ENCODE measurements at places on chromosomes 5 and 9.

DNA sequence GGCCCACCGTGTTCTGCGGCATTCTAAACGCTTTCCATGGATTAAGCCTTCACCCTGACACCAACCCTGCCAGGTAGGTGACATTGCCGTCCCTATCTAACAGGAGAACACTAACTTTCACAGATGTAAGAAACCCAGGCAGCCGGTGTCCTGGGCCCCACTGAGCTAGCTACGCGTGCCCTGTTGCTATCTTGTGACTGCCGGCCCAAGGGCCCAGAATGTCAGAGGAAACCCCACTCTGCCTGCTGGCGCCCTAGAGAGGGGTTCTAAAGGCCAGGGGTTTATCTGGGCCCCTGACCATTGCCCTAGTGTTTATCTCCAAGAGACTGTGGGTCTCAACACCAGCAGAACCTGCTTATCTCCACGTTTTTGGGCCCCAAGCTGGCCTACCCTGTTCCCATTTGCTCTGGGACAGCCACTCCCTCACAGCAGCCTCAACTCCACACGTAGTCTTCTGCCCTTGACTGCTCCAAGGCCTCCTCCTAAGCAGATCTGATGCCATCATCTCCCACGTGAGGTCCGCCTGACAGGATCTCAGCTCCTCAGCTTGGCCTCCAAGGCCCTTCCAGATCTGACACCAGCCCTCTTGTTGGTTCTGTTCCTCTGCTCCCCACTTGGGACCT, 18.1 kb upstream of the ZBTB34 start:
- DNase-seq, result no peak

DNA sequence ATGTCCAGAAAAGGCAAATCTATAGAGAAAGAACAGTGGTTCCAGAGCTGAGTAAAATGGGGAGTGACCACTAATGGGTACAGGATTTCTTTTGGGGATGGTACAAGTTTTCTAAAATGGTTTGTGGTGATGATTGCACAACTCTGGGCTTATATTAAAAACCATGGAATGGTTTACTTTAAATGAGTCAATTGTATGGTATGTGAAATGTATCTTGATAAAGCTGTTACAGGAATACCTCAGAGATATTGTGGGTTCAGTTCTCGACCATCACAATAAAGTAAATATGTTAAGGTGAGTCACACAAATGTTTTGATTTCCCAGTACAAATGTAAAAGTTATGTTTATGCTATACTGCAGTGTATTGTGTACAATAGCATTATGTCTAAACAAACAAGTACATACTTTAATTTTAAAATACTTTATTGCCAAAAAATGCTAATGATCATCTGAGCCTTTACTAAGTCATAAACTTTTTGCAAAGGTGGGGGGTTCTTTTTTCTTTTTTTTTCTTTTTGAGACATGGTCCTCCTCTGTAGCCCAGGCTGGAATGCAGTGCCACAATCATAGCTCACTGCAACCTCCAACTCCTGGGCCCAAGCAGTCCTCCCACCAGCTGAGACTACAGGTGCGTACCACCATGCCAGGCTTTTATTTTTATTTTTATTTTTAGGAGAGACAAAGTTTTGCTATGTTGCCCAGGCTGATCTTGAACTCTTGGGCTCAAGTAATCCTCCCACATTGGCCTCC, 65.9 kb downstream of the SHOC1 start:
- no peak for DNase-seq

DNA sequence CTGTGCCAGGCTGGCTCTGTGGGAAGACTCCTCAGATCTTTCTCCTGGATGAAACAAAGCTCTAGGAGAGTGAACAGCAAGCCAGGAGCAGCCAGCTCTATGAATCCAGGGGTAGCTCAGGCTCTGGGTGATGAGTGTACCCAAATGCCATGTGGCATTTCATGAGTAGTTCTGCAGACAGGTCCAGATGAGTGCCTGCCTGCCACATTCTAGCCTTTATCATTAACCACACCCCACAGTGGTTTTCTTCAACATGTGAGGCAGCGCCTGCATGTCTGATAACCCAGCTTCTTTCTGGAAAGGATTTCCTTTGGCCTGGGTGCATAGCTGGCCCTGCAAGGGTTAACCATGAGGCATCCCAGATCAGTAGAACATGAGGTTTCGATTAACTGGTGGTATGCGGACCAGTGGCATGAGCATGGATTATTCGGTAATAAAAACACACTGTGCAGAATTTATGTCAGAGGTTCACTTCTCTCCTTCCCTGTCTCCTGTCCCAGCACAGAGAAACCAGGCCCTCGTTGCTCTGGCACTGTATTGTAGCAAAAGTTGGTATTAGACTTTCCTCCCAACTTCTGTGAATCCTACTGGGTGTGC, 381.9 kb upstream of the ZNF462 start:
- DNase-seq, result no peak

DNA sequence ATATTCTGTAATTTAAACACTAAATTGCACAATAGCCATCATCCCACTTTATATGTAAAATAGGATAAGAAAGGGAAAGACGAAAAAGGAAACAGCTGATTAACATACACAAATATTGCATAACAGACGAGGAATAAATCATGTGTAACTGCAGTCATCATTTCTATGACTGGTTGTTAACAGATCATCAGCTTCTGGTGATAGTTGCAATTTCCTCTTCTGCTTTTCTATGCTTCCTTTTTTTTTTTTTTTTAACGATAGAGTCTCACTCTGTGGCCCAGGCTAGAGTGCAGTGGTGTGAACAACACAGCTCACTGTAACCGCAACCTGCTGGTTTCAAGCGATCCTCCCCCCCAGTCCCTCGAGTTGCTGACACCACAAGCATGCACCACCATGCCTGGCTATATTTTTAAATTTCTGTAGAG, 22.5 kb upstream of the JAKMIP2 start:
- no peak for DNase-seq

DNA sequence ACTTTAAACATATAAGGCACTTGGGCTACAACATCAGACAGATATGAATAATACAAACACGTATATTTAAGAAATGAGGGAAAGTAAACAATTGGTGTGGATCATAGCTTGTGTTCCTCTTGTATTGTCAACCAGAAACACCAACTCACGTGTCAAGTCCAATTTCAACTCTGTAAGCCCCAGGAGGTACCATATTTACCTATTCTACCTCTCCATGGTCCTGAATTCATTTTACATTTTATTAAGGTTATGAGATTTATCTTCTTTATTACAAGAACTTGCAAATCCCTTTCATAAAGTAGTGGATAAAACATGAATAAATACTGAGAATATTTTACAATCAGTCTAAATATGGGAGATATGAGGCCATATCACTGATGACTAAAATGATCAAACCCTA, 501.6 kb downstream of the MAT2B start:
- no peak for DNase-seq

GRCh38 chr5:147965715-147966114, 59.4 kb upstream of the C5orf46 start:
- no peak for DNase-seq

DNA sequence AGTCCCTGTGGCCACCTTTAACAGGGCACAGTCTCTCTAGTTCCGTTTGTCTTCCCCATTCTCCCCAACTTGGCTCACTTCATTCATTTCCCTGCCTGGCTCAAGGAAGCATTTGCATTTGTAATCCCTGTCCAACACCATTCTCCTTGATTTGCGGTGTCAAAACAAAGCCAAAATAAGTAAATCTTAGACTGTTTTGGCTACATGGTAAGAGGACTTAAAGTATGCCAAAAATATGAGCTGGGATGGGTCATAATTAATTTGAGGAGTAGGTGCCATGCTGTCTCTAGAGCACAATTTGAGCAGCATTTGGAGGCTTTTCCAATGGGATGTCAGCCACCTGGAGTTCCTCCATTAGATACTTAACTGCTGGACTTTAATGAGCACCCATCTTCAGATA, 3.7 kb upstream of the GRIA1 start:
- no peak for DNase-seq

GRCh38 chr5:73883646-73884045, 257.6 kb downstream of the ARHGEF28 start:
- no peak for DNase-seq

- DNase-seq, result no peak
These were observed 129.7 kb upstream of the TMEM161B start for GRCh38 chr5:88398316-88398715.

GRCh38 chr5:126693806-126694205, 83.1 kb upstream of the LMNB1 start:
- no peak for DNase-seq

DNA sequence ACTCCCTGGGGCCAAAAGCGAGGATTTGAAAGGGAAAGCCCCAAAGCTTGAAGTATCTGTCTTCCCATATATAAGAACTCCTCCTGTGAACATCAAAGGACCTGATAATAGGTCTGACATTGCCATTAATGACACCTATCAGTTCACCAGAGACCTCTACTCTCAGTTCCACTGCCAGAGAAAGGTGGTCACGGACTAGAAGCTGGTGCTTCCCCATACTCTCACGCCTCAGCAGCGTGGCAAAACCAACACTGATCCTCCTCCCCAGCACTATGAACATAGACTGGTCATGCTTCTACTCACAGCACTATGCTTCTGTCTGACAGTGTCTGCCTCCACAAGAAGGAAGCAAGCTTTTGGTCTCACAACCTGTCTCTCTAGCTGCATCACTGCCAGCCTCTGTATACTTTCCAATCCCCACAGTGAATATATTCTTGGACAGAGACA, 37.9 kb downstream of the NRG2 start:
- no peak for DNase-seq

DNA sequence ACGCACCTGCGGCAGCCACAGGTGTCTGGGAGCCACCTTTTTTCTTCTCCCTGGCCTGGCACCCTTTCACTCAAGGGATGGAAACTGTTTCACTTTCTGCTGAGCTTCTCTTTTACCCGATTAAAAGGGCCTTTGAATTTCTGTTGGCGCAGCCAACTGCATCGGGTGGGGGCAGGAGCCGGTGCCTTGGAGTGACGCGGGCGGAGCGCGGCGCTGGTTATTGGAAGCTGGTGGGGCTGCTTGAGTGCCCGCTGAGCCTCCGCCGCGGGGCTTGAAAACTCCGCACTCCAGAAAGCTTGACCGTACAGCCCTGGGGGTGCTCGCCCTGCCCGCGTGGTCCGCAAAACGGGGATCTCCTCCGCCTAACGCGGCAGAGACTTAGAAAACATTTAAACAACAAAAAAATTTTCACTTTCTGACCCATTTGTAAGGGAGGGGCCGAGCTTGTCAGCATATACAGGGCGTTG, 52.0 kb upstream of the TJP2 start:
- no peak for DNase-seq

GRCh38 chr5:123119334-123119986, 30.4 kb downstream of the PRDM6 start:
- no peak for DNase-seq

DNA sequence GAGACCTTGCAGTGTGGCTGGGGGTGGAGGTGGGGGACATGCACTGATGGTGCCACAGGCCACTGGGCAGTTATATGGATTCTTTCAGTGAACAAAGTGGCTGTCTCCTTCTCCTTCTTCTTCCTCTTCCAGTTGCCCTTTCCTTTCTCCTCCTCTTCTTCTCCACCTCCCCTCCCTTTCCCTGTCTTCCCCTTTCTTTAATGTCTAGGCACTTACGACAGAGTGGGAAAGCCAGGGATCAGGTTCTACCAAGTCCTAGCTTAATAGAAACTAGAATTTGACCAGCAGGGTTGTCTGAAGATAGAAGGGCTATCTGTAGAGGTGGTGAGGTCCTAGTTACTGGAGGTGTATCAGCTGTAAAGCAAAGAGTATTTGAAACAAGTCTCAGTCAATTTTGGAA, 62.8 kb downstream of the COL15A1 start:
- DNase-seq, result no peak

- no peak for DNase-seq
These were observed 2.7 kb downstream of the TNC start for GRCh38 chr9:115115117-115115880.

- no peak for DNase-seq
These were observed 72.4 kb downstream of the HABP4 start for GRCh38 chr9:96522366-96522765.

GRCh38 chr5:139919308-139919707, 123.7 kb downstream of the PSD2 start:
- DNase-seq, result no peak

GRCh38 chr9:121818016-121818661, 166.7 kb downstream of the DAB2IP start:
- DNase-seq, result no peak

DNA sequence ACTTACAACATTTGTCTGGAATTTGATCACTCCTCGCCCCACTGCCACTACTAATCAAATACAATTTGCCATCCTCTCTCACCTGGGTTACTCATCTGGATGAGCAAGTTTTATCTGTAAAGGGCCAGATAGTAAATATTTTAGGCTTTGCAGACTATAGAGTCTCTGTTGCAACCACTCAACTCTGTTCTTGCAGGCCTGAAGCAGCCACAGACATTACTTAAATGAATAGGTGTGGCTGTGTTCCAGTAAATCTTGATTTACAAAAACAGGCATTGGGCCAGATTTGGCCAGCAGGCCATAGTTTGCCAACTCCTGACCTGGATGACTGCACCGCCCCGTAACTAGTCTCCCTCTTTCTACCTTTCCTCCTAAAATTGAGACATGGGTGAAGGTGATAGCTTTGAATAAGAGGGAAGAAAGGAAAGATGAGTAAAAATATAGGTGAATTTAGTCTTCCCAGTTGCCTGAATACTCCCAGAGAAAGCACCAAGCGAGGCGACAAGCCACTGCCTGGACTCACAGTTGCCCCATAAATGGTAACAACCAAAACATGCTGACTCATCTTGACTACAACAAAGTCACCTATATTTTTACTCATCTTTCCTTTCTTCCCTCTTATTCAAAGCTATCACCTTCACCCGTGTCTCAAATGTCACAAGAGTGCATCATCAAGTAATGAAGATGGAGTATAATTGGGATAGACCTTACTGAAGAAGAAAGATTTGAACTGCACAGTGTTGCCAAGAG, 32.5 kb upstream of the SCAMP1 start:
- no peak for DNase-seq

DNA sequence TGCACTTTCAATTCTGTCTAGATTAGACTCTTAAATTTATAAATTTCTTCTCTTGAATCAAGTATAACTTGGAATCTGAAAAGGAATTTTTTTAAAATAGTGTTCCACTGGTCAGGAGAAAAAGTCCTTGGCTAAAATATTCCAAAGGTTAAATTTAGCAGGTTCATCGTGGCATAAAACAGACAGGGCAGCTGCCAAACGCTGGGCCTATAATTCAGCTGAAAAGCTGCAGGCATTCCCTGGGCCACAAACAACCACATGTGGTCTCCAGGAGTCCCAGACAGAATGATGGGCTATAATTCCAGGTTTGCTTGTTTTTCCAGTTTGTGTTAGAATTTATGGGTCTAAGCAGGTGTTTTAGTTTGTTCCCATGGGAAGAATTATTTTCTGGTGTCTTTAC, 71.1 kb upstream of the RETREG1 start:
- no peak for DNase-seq

Data from stimulated activated CD4-positive, alpha-beta T cell treated with anti-CD3 and anti-CD28 coated beads, Interleukin-1b, Interleukin-23, amount 100 ng/mL, for 1 hour (primary cell).